ENCODE measurements at places on chromosomes 3 and 15. TPM values are rescaled to one million over a fixed set of nuclear protein-coding genes. Genes with fewer than 3 reads are reported as not detected.
A peak's percentile ranks its signal among the peaks of the same experiment; 100 is the strongest.

PLA2G4B gene
- 3.1 TPM for polyA plus RNA-seq

CILP gene
- polyA plus RNA-seq = 0.02 TPM

TSEN2 gene
- 9.5 TPM for polyA plus RNA-seq

MESP2 gene
- polyA plus RNA-seq = 0.32 TPM

CAMKV gene
- not detected for polyA plus RNA-seq

FAM131A gene
- 16.5 TPM for polyA plus RNA-seq

DNA sequence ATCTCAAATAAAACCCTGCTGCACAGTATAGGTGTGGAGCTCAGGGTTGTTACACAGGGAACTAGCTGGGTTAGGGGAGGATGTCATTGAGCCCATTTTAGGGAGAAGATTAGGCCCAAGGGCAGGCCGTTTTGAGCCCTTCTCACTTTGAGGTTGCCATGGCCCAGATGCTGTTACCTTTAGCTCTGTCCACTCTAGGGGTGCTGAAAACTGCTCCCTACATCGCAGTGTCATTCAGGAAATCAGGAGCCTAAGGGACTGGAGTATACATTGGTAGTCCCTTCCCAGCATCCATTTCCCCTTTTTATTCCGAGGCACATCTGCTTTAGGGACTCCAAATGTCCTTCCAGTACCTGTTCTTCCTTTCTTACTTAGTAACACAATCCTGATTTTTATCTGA is 79.0 kb upstream of the SELENOK start:
- DNase-seq = no peak

GRCh38 chr3:101544161-101544850 is 17.4 kb upstream of the TRMT10C start:
- DNase-seq = no peak

DNA sequence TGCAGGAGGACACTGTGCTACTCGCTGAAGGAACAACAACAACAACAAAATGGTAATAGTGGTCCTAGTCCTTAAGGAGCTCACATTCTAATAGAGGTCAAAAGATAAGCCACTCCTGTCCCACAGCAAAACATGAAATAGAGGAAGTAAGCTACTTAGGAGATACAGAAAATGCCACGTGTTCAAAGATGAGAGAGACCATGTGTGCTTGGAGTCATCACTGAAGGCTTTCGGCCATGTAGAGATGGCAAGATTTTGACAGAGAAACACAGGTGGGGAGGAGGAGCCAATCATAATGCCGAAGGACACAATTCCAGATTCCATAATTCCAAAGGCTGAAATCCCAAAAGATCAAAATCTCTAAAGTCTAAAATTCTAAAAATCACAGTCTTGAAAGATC is 24.8 kb upstream of the RIOX2 start:
- no peak for DNase-seq

DNA sequence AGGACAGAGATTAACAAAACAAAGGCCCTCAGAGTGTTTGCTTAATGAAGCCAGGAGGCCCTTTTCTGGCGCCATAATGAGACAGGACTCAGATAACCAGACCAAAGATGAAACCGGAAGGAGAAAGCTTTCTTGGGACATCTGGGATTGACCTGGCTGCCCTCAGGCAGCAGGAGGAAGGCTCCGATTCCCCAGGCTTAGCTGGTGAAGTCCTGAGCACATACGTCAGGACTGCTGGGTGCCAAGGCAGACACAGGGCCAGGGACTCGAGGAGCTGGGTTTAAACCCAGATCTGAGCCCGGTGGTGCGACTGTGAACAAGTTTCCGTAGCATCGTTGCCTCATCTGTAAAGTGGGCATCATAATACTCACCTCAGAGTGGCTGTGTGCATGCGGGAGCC is 36.7 kb upstream of the HRH1 start:
- DNase-seq = no peak

- peak; percentile 59 for DNase-seq
Observed at GRCh38 chr3:170997961-170998913, 28.3 kb downstream of the SLC2A2 start.

DNA sequence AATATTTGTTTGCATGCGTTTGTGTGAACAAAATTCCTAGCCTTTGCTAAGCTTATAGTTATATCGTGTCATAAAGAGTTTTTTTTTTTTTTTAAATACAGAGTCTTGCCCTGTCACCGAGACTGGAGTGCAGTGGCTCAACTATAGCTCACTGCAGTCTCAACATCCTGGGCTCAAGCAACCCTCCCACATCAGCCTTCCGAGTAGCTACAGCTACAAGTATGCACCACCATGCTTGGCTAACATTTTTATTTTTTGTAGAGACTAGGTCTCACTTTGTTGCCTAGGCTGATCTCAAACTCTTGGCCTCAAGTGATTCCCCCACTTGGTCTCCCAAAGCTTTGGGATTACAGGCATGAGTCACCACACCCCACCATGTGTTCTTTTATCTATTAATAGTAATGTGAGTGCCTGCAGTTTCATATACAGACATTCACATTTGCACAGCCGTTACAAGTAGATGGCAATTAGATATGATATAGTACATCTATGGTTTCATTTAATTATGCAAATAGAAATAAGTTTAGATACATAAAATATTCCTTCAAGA is 848.6 kb downstream of the PDCD6IP start:
- no peak for DNase-seq

GRCh38 chr3:119580067-119580760 is 922 bp downstream of the ADPRH start:
- DNase-seq = no peak

DNA sequence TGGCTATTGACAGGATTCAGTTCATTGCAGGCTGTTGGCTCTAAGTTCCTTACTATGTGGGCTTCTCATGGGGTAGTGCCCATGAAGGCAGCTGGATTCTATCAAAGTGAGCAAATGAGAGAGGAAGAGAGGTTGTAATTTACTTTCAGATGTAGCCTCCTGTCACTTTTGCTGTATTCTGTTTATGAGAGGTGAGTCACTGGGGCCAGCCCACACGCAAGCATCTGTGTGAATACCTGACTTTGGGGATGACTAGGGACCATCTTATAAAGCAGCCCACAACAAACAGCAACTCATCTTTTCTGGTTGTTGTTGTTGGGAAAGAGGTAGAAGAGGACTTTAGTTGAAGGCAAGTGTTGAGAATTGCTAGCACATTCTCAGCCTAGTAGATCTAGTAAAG is 506.3 kb upstream of the GRM7 start:
- no peak for DNase-seq

DNA sequence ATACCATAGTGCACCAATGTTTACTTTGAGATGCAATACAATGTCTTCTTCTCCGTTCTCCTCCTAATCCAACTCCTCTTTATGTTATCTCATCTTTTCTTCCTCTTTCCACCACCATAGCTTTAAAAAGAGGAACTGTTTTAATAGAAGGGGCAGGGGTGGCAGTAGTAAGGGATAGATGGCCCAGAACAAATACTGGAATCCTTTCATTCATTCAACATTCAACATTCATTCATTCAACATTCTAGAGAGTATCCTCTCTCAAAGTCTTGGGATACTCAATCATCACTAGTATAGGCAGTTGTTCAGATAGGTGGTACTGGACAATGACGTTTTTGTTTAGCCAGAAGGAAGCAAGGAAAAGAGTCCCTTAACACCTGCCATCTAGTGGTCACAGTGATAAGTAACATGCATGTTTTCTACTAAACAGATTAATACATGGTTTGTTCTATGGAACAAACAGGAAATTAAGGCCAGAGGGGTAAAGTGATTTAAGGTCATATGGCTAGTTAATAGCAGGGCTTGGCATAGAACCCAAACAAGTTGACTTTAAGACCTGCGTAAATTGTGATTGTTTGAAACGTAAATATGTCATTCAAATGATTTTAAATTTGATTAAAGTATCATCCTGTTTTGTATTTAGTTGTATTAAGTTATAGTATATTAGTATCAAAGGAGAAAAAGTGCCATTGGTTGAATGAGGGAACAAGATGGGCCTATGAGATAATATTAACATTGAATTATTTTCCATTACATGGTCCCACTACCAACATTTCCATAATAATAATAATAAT is 26.9 kb upstream of the EHHADH start:
- peak; percentile 70 for DNase-seq

DNA sequence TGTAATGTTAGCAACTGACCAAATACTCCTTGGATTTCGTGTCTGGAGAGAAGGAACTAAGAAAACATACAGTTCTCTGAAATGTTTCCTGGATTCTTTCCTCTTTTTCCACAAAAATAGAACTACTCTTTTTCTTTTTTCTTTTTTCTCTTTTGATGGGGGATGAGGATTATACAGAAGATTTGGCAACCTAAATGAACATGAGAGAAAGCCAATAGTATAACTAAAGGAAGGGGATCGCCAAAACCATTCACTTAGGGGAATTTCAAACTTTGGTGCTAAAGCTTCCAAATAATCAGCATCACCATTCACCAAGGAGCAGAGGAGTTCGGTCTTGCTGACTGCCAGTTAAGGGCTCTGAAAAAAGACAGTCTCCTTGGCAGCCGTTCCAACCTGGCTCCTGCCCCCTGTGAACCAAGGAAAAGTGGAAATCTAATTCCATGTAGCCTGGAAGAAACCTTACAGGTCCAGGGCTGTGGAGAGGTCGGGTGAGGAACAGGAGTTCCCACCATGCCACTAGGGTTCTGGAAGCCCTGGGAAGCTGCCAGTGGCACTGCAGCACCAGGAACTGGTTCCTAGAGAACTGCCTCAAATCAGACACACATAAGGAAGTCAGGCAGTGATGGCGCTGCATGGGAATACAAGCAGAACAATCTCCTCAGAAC is 176.9 kb downstream of the TNIK start:
- no peak for DNase-seq

Measured in IMR-90 (cell line).